ENCODE measurements at places on chromosomes 4 and X.

- DNase-seq, result no peak
These were observed 76.2 kb downstream of the ELOVL6 start for GRCh38 chr4:110122201-110122600.

- DNase-seq, result no peak
These were observed 66.6 kb downstream of the BLTP1 start for GRCh38 chr4:122218762-122219161.

- no peak for DNase-seq
These were observed 1.3 kb downstream of the NEXMIF start for GRCh38 chrX:74923942-74924448.

DNA sequence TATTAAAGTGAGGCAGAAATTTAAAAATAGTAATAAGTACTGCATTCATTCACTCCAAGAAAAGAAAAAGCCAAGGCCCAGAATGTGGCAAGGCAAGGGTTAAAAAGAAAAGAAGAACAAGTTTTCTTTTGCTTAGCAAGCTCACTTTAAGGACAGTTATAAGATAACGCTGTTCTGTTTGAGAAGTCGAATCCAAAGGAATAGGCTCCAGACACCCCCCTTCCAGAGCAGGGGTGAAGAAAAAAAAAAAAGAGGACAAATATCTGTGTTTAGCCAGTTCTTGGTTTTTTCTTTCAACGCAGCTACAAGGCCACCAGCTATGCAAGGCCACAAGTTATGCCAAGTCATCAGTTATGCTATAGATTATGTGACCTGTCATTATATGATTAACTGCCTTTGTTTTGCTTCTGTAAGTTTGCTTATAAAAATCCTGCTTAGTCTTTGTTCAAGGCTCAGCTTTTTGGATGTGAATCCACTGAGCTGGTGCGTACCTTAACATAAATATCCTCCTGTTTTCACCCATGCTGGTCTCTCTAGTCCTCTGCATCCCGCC lies 1.4 kb downstream of the GRK4 start:
- no peak for DNase-seq

DNA sequence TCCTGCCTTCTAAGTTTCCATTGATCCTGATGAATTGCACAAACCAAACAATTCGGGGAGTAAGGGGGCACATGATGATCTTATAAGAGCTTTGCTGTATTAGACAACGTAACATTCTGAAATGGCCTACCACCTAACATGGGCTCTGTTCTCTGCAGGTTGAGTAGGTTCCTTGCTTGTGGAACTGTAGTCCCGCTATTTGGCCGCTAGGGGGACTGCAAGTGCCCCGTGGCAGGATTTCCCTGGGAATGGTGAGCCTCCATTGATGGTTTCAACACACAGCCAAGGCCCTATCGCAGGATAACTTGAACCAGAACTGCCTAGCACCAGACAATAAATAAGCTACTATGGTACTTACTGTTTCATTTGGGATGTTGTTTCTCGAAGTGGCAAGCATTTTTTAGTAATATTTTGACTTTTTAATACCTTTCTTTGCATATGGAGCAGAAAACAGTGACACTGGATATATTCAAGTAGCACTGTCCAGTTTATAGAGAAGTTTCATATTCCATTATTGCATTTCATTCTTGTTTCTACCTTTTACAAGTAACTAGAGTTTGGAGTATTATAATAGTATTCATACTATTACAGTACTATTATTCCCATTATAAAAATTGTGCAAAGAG lies 11.9 kb downstream of the AR start:
- no peak for DNase-seq

- DNase-seq, result no peak
These were observed 9.0 kb downstream of the NAT8L start for GRCh38 chr4:2068198-2068470.

GRCh38 chr4:123495530-123495929 lies 98.9 kb downstream of the SPRY1 start:
- no peak for DNase-seq

DNA sequence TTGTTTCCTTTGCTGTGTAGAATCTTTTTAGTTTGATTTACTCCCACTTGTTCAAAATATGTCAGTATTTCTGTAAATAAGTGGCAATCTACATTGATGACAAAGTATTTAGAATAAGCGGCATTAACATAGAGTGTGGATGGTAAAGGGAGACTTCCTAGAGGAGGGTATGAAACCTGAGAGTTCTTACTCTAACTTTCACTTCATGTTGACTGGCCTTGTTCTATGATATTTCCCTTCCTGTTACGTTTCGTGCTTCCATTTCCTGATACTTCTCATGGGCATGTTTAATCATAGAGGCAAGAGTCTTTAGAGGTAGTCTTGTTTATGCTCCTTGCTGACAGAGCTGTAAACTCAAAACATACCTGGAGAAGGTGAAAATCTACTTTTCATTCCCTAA lies 408.9 kb downstream of the GLUD2 start:
- DNase-seq, result no peak

DNA sequence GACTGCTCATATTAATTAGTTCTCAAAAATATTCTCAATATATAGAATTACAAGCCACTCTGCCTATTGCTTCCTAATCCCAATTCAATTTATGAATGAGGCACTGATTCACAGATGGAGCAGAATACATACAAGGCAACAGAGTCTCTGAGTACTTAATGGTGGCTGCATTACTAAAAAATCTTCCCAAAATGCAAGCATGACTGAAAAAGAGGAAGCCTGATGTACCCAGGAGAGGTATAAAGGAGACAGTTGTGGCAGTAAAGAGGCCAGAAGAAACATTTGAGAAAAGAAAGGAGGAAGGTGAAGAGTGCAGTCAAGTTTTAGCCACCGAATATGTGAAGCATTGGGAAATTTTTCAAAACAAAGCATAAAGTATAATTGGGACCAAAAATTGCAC lies 163.2 kb upstream of the INTU start:
- no peak for DNase-seq

GRCh38 chrX:22345884-22346283 lies 73.2 kb downstream of the CBLL2 start:
- no peak for DNase-seq

- DNase-seq, result no peak
These were observed 42.2 kb upstream of the HGFAC start for GRCh38 chr4:3399277-3400194.

GRCh38 chrX:78104447-78105176 lies 564 bp downstream of the PGK1 start:
- DNase-seq, result no peak

Measured in AG09319 (cell line).